PC-9 (cell line): ENCODE measurements at places on chromosomes 2 and 18. TPM values are rescaled to one million over a fixed set of nuclear protein-coding genes. Genes with fewer than 3 reads are reported as not detected.

DNA sequence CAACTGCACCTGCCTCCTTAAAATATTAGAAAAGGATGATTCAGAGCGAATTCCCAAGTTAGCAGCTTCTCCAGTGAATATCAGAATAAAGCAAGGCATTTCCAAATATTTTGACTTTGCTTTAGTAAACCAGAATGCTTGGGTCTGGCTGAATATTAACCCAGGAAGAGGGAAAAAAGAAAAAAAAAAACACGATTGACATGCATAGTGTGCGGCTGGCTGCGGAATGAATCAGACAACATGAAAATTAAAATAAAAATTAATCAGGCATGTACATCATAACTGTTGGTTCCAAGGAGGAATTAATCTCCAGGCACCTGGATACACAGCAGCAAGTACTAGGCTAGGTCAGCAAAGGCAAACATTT lies 105.8 kb upstream of the NCKAP5 start:
- 0 out of 2 replicates have a peak, but pooled peaks cover 9% of the 10 kb centered on the region for H3K4me1 ChIP-seq
- no peaks in the 10 kb centered on the region for H3K36me3 ChIP-seq
- H3K27me3 ChIP-seq: 0 out of 2 replicates have a peak, but pooled peaks cover 5% of the 10 kb centered on the region
- H3K27ac ChIP-seq: no peak overlapping the region
- no peak for DNase-seq

DNA sequence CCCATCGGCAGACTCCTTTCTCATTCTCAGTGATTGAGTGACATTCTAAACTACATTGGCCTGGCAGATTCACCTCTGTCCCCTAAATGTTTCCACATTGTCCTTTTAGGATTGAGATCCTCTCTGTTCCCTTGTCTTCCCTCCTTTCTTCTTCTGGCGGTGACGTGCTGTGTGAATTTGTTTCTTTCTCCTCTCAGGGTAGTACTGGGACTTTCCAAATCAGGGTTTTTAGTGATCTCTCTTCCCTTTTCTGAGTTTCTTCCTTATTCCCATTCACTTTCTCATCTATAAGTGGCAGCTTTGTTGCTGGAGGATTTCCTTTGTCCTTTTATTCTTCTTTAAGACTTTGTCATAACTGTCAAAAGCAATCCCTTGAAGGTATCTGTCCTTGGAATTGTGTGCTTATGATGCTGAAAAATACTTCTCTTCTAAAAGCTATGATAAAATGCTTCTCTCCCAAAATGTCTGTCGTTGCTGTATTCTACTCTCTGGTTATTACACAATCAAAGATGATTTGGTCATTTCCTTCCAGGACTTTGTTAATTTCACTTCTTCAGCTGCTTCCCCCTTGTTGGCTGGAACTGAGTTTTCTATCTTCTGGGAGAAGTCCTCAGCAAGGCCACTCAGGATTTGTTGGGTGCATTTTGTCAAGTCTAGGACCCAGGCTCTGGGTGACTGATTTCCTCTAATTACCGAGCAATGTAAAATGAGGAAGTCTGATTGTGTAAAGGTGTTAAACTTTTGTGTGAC lies 4.9 kb upstream of the IL1B start:
- no peak for DNase-seq
- no peak overlapping the region for H3K27ac ChIP-seq
- peaks cover 10% of the 10 kb centered on the region for H3K4me1 ChIP-seq
- H3K27me3 ChIP-seq: no peaks in the 10 kb centered on the region
- no peaks in the 10 kb centered on the region for H3K36me3 ChIP-seq

DNA sequence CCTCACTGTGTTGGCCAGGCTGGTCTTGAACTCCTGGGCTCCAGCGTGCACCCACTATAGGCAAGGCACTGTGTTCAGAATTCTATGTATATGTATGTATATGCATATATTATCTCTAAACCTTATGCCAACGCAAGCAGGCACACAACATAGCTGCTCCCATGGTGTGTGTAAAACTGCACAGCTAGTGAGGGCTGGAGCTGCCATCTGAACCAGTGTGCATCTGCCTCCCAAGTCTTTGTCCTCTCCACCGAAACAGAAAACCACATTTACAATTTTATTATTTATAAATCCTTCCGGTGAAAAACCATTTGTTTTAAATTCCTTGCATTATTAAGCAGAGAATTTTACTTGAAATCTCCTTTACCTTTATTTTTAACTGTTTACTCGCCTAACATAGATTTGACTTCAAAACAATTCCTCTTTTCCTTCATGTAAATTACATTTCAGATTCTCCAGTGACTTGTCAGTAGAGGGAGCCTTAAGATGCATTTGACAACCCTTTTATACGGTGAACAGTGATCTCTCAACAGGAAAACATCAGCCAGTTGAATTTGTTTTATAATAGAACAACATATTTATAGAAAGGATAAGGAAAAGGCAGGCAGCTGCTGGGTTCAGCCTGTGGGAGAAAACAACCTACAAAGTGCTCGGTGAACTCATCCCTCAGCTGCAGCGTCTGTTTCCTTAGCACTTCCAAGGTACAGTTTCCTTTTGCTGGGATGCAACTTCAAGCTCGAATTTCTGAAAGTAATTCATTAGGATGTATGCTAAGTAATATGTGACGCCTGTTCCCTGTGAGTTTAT lies 101.2 kb downstream of the MYT1L start:
- peaks cover 49% of the 10 kb centered on the region for H3K27me3 ChIP-seq
- no peaks in the 10 kb centered on the region for H3K4me1 ChIP-seq

GRCh38 chr2:11490194-11490593 lies 24.2 kb upstream of the E2F6 start:
- no peaks in the 10 kb centered on the region for H3K36me3 ChIP-seq
- peaks cover 56% of the 10 kb centered on the region; the same call in 1 of the 2 replicates for H3K27me3 ChIP-seq
- H3K4me3 ChIP-seq: no peak overlapping the region
- H3K4me1 ChIP-seq: no peaks in the 10 kb centered on the region
- H3K27ac ChIP-seq: no peak overlapping the region

DNA sequence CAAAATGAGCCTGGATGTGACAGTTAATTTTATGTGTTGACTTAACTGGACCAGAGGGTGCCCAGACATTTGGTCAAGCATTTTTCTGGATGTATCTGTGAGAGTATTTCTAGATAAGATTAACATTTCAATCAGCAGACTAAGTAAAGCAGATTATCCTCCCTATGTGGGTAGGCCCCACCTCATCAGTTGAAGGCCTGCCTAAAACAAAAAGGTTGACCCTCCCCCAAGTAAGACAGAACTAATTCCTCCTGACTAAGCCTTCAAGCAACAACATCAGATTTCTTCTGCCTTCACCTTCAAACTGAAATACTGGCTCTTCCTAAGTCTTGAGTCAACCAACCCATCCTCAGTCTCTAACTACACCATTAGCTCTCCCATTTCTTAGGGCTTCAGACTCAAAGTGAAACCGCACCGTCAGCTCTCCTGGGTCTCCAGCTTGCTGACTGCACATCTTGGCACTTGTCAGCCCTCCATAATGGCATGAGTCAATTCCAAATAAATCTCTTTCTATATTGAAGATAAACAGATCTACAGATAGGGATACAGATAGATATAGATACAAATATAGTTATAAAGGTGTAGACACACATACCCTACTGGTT lies 47.9 kb downstream of the MEMO1 start:
- no peak overlapping the region for H3K27ac ChIP-seq
- no peaks in the 10 kb centered on the region; the same call in 1 of the 2 replicates for H3K36me3 ChIP-seq
- no peak overlapping the region for H3K4me3 ChIP-seq
- H3K27me3 ChIP-seq: no peaks in the 10 kb centered on the region
- no peak for DNase-seq

DNA sequence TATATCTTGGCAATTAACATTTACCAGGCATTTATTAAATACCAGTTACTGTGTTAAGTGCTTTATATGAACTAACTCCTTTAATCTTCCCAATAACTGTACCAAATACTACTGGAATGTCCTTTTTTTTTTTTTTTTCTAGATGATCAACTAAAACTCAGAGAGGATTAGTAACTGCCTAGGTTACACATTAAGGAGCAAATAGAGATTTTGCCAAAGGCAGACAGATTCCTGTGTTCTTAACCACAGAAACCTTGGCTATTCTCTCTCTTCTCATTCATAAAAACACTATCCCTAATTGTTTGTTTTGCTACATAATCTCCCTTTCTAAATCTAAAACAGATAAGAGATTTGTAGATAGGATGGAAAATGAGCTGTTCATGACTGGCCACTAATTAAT lies 13.3 kb downstream of the DHX57 start:
- H3K36me3 ChIP-seq: peaks cover 25% of the 10 kb centered on the region
- DNase-seq: no peak
- H3K4me3 ChIP-seq: no peak overlapping the region

DNA sequence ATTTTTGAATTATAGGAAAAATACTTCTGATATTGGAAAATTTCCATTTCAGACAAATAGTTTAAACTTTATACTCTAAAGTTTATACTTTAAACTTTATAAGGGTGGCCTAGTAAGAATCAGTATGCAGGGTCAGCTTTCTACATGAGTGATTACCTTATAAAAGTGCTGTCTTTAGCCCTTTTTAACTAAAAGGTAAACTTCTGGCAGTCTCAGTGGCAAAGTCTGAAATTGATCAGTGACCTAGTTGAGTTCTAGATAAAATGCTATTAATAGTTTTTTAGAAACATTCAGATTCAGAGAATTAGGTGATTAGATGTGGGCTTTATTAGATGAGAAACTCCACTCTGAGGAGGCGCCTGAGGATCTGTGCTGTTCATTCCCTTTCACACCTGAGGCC lies 15.5 kb downstream of the GORASP2 start:
- H3K36me3 ChIP-seq: peaks cover 52% of the 10 kb centered on the region
- DNase-seq: no peak
- no peak overlapping the region for H3K27ac ChIP-seq
- H3K4me1 ChIP-seq: no peaks in the 10 kb centered on the region
- H3K27me3 ChIP-seq: no peaks in the 10 kb centered on the region
- H3K4me3 ChIP-seq: no peak overlapping the region

GRCh38 chr2:81747481-81748070 lies 1443.0 kb upstream of the LRRTM1 start:
- no peaks in the 10 kb centered on the region for H3K4me1 ChIP-seq
- no peak overlapping the region for H3K27ac ChIP-seq
- no peak for DNase-seq
- no peak overlapping the region for H3K4me3 ChIP-seq
- H3K27me3 ChIP-seq: no peaks in the 10 kb centered on the region

DNA sequence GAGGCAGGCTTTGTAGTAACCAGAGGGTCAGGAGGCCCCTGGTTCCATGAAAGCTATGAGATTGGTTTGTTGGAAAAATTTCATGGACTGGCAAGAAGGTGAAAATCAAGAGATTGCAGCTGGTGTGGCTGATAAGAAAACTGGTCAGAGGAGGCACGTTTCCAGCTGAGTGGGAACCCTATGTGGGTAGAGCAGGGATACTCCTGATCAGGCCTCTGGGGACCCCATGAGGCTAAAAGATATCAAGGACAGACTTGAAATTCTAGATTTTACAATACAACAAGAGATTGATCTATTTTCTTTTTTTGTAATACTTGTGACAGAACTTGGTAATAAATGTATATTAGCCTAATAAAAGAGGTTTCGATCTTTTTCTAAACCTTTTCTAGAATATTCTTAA lies 1615.1 kb downstream of the DPP10 start:
- H3K4me3 ChIP-seq: no peak overlapping the region
- no peaks in the 10 kb centered on the region for H3K36me3 ChIP-seq
- no peaks in the 10 kb centered on the region for H3K27me3 ChIP-seq

GRCh38 chr18:55031979-55032378 lies 72.7 kb upstream of the CCDC68 start:
- no peaks in the 10 kb centered on the region for H3K27me3 ChIP-seq
- peak overlapping the region; percentile 39 for H3K27ac ChIP-seq
- no peaks in the 10 kb centered on the region for H3K36me3 ChIP-seq
- H3K4me1 ChIP-seq: no peaks in the 10 kb centered on the region

DNA sequence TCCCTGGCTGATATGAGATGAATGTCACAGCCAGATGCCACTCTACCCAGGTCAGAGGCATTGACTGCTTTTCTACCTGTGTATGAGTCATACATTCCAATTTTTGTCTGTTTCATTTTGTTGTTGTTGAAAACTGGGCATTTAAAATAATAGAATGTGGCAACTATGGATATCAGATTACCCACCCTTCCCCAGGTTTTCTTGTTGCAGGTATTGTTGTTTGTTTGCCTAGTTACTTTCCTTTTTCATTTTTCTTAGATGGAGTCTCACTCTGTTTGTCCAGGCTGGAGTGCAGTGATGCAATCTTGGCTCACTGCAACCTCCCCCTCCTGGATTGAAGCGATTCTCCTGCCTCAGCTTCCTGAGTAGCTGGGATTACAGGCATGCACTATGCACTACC lies 70.2 kb downstream of the LRRC30 start:
- DNase-seq: peak; percentile 41
- no peaks in the 10 kb centered on the region for H3K4me1 ChIP-seq
- H3K36me3 ChIP-seq: no peaks in the 10 kb centered on the region
- H3K27ac ChIP-seq: no peak overlapping the region

PRKCE gene
- total RNA-seq: 21.7 and 24.0 TPM in 2 replicates

ADAM23 gene
- 8.9 and 12.0 TPM in 2 replicates for total RNA-seq

RASGRP3 gene
- 0.10 and 0.72 TPM in 2 replicates for total RNA-seq

UGT1A4 gene
- 73.6 and 93.0 TPM in 2 replicates for total RNA-seq

MAP3K19 gene
- not detected in 2 replicates for total RNA-seq

PRSS56 gene
- not detected in 2 replicates for total RNA-seq
